ENCODE measurements at places on chromosomes 3 and 15. TPM values are rescaled to one million over a fixed set of nuclear protein-coding genes. Genes with fewer than 3 reads are reported as not detected.

Gene GPR176
- 0.15 TPM for polyA plus RNA-seq

Gene CILP
- not detected for polyA plus RNA-seq

Gene MAP4
- 33.2 TPM for polyA plus RNA-seq

Gene GPR62
- polyA plus RNA-seq: not detected

DNA sequence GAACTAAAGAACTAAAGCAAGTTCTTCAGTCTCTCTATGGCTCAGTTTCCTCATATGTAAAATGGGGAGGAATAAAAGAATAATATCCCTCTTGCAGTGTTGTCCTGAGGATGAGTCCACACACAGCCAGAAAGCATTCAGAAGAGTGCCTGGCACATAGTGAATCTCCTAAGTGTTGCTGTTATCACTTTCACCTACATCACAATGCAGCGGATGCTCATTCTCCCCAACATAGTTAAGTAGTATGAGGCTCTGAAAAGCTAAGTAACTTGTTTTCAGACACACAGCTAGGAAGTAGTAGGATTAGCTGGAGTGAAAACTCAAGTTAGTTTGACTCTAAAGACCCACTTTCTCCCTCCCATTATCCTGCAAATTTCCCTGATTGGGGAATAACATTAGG lies 9.1 kb upstream of the USP3 start:
- no peak for DNase-seq

DNA sequence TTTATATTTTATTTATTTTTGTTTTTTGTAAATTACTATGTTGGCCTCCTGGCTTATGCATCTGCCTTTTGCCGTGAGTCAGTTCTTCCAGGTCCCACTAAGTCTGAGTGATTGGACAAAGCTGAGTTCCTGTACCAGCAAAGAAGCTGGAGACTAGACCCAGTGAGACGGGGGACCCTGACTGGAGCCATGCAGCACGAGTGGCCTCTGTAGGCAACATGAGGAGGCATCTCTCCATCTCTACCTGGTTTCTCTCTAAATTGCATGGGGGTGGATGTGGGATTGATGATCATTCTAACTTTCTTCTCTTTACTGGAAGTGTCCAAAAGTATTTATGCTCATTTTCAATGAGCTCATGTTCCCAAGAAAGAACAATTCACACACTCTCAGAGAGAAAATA lies 155.3 kb upstream of the MRPL3 start:
- no peak for DNase-seq

DNA sequence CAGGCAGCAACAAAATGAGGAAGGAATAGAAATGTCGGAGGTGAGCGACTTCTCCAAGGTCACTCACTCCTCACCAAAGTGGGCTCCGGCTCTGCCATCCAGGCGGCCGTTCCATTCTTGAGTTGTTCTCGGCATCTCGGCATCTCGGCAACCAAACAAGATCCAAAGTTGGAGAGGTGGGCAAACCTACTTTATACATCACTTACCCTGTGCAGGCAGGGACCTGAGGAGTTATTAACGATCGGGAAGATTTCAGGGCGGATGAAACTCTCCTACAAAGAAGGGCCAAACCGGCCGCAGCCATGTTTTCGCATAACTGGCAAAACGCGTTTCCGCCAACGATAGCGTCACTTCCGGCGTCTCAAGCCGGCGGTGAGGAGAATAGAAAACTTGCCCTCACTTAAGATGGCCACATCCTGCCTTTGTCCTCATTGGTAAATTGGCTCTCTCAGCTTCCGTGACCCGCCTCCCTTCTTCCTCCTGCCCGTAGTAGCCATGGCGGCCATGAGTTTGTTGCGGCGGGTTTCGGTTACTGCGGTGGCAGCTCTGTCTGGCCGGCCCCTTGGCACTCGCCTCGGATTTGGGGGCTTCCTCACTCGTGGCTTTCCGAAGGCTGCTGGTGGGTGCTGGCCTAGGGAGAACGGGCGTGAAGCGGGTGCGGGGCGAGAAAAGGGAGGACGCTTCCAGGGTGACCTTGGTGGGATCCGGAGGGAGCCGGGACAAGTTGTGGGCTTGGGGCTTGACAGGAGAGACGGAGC lies at the start of the genes MRPL47 and NDUFB5:
MRPL47 (minus strand) TSS at position 318 of the 758 bp plus-strand sequence; CDS start at position 304, 14 bp downstream.
NDUFB5 (plus strand) TSS at position 474 of the 758 bp plus-strand sequence; CDS start at position 496, 22 bp downstream.
- DNase-seq: peak; percentile 90

DNA sequence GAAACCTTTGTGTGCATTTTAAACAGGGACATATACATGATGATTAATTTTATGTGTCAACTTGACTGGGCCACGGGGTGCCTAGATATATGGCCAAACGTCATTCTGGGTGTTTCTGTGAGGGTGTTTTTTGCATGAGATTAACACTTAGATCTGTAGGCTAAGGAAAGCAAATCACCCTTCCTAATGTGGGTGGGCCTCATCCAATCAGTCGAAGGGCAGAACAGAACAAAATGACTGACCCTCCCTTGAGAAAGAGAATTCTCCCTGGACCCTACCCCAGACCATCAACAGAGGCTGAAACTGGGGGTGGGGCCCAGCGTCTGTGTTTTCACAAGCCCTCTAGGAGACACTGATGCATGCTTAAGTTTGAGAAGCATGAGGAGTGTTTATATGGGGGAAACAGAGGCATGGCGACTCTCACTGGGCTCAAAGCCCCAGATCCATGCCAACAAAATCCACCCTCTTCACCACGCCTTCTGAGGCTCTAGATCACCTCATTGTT lies 56.2 kb downstream of the ITGA11 start:
- DNase-seq: no peak
